ENCODE measurements at places on chromosomes 11 and 22.

GRCh38 chr11:69088676-69089146 lies 40.0 kb downstream of the TPCN2 start:
- DNase-seq = peak; percentile 29

GRCh38 chr22:29244785-29245625 lies 22.8 kb downstream of the RHBDD3 start:
- DNase-seq = no peak

DNA sequence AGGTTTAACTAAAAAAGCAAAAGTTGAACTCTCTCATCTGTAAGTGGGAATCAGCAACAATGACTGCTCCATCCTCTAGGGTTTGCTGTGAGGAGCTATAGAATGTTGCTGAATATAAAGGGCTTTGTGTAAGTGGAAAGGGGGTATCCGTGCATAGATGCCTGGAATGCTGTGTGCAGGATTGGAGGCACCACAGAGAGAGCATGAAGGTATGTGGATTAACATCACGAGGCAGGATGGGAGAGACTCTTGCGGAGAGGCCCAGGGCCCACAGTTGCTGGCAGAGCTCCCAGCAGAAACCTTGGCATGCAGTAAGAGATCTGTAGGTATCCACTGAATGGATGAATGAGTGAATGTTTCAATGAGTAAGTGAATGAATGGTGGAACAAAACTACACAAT lies 298.7 kb upstream of the DDI1 start:
- DNase-seq = no peak

- DNase-seq = no peak
Observed at GRCh38 chr22:44799077-44799945, 46.9 kb downstream of the ARHGAP8 start.

DNA sequence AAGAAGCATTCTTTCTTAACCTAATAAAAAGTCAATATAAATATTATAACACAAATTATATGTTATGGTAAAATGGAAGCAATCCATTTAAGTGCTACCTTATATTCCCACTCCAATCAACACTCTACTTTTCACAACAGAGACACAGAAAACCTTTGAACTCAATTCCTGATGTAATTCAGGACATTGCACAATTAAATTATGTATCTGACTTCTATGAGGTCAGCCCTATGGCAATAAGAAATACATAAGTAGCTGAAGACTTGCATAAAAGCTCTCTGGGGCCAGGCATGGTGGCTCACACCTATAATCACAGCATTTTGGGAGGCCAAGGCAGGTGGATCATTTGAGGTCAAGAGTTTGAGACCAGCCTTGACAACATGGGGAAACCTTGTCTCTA lies 6.8 kb downstream of the OR4D10 start:
- DNase-seq = no peak

GRCh38 chr11:75245356-75246005 lies 4.9 kb downstream of the TPBGL start:
- DNase-seq = no peak

DNA sequence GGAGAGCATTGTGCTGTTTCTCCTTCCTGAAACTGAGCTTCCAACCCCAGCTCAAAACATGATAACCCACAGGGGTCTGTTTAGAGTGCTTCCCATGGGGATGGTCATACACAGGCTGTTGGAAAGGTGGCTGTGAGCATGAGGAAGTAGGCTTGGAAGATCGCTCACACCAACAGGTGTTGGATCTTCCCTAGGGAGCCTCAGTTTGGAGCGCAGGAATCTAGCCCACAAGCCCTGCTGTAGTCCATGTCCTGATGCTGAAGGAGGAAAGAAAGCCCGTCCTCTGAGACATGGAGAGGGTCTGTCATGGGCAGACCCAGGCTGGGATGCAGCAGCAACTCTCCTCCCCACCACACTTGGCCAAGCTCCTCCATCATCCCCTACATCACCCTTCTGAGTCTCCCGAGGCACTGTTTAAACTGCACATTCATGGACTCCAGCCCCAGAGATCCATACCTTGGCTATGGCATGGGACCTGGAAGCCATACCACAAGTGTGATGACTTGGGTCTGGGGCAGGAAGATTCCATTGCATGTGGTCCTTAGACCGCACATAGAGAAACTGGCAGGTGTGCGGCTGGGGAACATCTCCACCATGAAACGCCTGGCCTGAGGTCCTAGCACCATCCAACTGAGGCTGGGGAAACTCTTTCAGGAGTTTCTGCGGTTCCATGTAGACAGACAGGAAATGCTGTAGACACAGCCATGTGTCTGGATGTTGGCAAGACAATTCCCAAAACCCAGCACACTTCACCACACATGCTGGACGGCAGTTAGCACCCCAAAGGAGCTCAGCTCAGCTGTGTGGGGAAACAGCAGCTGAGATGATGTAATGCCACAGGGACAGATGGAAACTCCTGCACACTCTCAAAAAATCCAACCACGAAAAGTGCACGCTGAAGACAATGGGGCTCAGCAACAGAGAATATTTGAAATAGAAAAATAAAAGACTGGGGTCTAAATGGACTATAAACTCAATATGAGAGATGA lies 27.6 kb upstream of the TTC12 start:
- no peak for DNase-seq

DNA sequence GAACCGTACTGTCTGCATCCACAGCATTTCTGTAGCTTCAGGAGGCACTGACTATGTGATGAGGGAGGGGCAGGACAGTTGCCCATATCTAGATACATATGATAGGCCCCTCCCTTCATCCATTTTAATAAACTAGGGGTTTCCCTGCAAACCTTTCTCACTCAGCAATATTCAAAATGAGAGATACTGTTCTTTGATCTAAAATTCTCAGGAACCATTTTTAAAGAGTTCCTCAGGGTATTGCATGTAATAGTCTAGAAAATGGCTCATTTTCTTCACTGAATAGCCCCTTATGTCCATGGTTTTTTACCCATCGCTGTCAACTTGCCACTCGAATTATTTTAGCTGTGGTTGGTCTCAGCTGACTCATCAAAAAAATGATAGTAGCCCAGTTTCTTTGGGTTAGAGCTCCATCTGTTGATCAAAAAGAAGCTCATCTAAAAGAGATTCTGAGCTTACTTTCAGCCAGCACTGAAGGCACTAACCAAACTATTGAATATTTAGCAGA lies 37.0 kb upstream of the DNAJB7 start:
- DNase-seq = no peak

DNA sequence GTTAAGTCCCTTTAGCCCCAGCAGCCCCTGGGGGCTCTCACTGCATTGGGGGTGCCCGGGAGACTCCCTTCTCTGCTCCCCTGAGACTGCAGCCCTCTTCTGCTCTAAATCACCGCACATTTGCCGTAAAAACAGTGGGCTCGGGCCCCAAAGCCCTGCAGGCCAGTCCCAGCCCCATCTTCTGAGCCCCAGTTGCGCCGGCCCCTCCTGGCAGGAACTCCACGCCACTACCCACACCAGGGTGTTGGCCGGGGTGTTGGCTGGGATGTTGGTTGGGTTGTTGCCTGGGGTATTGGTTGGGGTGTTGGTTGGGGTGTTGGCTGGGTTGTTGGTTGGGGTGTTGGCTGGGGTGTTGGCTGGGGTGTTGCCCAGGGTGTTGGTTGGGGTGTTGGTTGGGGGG lies 23.5 kb downstream of the OTUB1 start:
- DNase-seq = no peak

DNA sequence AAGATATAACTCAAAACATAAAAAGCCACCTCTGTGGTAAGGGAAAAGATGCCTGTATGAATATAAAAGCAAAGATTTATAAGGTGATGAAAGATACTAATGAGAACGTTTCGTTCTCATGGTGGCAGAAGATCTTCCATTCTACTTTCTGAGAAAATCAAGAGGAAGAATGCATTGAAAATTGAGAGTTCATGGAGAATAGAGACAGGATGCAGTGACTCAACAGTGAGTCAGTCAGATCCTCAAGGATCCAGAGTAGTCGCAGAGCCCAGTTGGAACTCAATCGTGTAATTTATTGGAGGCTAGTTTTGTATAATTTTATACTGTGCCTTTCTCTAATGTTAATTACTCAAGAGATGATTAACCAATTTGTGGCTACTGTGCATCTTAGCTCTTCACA lies 73.3 kb downstream of the ENTHD1 start:
- no peak for DNase-seq

- DNase-seq = no peak
Observed at GRCh38 chr11:8707541-8708191, 25.1 kb downstream of the RPL27A start.

DNA sequence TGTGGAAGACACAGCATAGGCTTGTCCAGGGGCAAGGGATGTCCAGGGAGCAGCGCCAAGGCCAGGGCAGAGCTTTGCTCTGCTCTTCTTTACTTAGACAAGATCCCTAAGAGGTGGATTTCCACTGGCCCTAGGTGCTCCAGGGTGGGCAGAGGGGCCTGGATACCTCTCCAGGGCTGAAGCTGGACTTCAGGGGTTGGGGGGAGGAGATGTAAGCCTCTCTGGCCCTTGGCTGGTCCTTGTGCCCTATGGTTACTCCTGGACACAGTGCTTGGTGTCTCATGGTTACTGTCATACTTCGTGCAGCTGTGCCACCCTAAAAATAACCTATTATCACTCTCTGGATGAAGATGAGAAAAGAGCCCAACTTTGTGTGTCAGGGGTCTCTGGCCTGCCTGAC lies 12.9 kb upstream of the KCNJ11 start:
- no peak for DNase-seq

- DNase-seq = no peak
Observed at GRCh38 chr11:61488651-61489291, 19.8 kb upstream of the LRRC10B start.

DNA sequence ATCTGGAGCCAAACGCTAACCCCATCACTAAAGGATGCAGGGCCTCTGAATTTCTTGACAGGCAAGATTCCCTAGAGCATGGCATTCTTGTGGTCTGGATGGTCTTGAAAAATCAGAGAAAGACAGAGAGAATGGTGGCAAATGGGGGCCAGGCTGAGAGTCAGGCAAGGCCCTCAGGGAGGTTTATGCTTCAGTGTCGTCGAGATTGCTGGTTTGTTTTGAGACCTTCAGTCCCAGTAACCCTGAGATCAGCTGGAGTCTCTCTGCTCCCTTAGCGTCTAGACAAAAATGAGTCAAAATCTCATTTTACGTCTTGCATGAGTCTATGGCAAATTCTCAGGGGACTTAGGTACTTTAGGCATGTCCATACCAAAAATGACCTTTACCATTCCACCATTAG lies 539.3 kb downstream of the SOX6 start:
- no peak for DNase-seq

Measured in stimulated activated CD8-positive, alpha-beta memory T cell treated with anti-CD3 and anti-CD28 coated beads, Interleukin-2, amount 100 ng/mL, for 1 hour (primary cell).